HuH-7.5 (cell line): ENCODE measurements at places on chromosomes 2 and 18.

DNA sequence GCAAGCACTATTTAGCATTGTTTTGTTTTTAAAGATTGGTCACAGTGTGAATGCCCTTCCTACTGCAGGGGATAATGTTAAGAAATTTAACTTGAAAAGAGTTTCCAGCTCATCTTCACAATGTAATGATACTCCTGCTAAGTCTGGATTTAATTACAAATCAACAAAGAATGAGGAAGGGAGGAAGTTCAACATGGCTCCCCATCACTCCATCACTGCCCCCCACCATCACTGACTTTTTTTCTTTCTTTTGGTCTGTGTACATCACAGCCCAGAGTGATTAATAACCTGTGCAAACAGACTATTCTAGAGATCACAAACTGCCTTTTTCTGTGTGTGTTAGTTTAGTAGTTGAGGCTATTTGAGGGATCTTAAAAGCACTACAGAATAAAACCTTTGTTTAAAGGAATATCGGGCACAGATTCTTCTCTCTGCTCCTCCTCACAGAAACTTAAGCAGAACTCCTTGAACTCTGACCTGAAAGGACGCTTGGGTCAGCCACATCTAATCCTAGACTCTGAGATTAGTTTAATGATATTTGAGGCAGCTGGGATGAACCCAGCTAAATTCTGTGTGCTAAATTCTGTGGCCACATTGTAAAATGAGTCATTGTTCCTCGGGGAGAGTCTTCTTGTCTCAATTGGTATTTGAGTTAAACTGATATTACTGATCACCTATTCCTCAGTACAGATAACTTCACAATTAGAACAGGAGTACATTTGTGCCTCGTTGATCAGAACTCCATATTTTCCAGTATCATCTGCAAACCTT, 47.8 kb downstream of the SATB2 start:
- DNase-seq: no peak

DNA sequence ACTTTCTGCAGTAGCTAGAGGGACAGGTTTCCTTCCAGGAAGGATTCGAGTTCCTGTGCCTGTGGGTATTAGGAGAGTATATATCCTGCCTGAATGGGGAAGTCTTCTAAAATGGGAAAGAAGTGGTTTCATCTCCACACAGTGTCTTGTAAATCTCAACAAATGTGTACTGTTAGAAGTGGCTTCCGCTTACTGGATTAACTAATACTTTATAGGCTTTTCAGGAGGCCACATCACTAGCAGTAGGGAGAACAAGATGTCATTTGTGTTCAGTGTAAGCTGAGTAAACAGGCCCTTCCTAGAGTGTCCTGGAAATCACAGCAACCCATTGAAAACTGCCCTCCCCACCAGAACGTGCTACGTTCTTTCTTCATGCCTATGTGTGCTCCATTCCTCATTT, 12.5 kb upstream of the POLR1B start:
- DNase-seq: no peak

GRCh38 chr2:105997711-105998110, 196.4 kb downstream of the UXS1 start:
- DNase-seq: no peak

- DNase-seq: no peak
Measured at GRCh38 chr18:76480913-76481312, 14.1 kb downstream of the ZNF516 start.

GRCh38 chr2:176137252-176137580, 7.7 kb downstream of the HOXD8 start:
- DNase-seq: no peak

DNA sequence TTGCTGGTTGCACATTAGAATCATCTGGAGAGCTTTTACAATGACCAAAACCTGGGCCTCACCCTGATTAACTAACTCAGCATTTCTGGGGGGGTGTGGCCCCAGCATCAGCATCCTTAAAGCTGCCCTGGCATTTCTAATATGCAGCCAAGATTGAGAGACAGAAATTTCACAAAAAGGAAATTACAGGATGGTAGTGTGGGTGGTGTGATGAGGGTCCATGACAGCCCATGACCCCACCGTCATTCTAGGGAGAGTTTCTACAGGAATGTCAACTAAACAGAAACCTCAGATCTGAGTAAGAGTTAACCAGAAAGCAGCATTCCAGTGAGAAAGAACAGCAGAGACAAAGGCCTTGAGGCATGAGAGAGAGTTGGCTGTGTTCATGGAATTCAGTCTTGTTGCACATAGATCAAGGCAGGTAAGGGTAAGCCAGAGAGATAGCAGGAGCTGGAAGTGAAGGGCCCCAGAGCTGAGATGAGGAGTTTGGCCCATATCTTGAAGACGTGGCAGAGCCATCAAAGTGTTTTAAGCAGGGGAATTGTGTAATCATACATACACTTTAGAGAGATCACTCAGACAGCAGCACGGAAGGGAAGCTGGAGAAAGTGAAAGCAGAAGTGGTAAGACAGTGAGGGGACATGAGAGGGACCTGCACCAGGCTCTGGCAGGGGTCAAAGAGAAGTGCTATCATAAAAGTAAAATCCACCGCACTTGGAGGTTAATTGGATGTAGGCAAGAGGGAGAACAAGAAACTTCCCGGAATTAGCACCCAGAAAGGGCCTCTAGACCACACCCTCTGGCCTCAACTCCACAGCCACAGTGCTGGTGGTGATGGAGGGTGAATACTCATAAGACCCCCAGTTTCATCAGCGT, 7.8 kb upstream of the TRABD2A start:
- DNase-seq: no peak

GRCh38 chr2:14530506-14530905, 102.0 kb upstream of the LRATD1 start:
- DNase-seq: no peak

- DNase-seq: no peak
Measured at GRCh38 chr18:74806700-74807416, 209.2 kb downstream of the ZNF407 start.
